Stimulated activated CD8-positive, alpha-beta memory T cell treated with anti-CD3 and anti-CD28 coated beads, Interleukin-15, amount 100 ng/mL, for 1 hour (primary cell): ENCODE measurements at places on chromosomes 16 and 17.

- DNase-seq: no peak
These were observed 26.8 kb downstream of the DRC3 start for GRCh38 chr17:17999364-18000029.

DNA sequence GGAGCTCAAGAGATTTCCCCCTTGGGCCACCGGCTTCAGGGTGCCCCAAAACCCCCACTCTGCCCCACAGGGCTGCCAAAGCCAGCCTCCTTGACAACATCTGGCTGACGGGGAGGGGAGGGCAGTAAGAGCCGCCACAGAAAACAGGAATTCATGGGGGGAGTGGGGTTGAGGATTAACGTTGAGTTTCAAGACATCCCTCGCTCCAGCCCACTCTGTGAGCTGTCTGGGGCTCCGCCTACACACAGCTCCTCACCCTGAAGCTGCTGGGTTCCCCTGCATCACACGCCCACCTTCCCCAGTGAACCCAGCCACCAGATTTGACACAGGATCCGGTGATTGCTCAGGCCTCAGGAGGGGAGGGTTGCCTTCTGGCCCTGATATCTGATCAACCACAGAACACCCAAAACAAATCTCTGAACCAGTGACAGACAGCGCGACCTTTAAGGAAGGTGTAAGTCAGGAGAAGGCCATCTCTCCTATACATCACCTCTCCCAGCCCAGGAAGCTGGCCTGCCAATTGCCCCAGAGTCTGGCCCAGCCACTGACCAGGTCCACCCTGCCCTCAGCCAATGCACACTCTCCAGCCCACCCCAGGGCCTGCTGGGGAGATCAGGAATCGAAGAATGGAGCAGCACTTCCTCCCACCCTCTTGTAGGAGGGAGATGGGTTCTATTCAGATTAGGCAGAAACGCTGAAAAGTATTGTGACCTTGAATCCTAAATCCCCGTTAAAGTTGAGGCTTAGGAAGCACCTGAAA, 132.1 kb downstream of the CLEC16A start:
- no peak for DNase-seq

DNA sequence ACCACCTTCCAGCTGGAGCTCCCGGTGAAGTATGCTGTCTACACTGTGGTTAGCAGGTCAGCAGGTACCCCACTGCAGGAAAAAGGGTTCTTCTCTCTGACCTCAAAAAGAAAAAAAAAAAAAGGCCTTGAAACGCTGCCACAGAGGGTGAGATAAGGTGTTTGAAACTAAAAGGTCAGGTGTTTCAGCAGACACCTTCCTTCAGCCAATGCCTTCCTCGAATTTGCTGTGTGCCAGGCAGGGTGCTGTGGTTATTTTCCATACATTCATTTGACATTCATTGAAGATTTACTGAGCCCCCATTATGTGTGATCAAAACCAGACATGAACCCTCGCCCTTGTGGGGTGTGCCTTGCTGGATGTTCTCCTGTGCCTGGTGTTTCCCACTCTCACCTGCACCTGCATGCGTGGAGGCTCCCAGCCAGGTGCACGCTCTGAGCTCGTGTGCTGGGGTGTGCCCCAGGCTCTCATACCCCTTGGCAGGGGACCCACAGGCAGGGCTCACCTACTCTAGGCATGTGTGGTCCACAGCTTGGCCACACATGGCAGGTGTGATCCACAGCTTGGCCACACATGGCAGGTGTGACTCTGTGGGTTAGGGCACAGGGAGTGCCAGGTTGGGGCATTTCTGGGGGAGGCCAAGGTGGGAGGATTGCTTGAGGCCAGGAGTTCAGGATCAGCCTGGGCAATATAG, 15.8 kb upstream of the ITGAD start:
- DNase-seq: no peak

- DNase-seq: no peak
These were observed 15.1 kb downstream of the MPP3 start for GRCh38 chr17:43817826-43818225.
